ENCODE measurements at places on chromosomes 12 and 14. TPM values are rescaled to one million over a fixed set of nuclear protein-coding genes. Genes with fewer than 3 reads are reported as not detected.

Gene GPRC5D
- not detected for total RNA-seq

DNA sequence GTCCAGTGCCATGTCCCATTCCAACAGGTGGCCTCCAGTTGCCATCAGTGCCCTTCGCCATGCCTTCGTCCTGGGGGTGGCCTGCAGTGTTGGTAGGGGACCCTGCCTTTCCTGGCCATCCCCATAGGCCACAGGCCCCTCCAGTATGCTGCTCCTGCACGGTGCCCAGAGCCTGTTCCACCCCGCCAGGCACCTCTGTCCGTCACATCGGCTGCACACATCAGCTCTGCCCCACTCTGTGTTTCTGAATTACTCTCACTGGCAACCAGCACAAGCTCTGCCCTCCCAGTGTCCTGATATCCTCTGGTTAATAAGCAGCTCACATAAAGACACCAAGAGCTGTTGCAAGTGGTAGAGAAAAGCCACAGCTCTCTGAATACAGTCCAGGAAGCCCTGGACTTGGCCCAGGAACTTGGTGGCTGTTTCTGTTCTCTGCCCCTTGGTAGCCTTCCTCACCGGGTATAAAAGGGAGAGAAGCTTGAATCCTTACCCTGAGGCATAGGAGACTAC, 31.3 kb upstream of the ATP2A2 start:
- H3K27me3 ChIP-seq: no peaks in the 10 kb centered on the region
- no peak overlapping the region for H3K4me3 ChIP-seq
- no peak for DNase-seq
- H3K27ac ChIP-seq: no peak overlapping the region

Gene PLA2G1B
- total RNA-seq: not detected

DNA sequence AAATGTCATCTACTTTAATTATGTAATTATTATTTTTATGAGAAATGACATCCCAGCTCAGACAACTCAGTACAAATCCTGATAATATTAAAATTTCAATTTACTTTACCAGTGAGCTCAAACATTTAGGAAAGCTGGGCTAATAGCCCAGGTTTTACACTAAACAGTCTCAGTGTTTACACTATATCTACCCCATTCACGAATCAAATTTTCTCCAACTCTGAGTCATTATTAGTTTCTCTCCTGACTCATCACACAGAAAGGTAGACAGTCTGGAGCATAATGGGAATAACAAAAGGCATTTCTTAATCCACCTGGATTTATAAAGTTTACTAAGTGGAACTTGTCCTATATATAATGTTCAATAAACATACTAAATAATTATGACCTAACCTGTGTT, 5.7 kb downstream of the PAWR start:
- DNase-seq: no peak
- no peak overlapping the region for H3K27ac ChIP-seq
- no peak overlapping the region for H3K4me3 ChIP-seq
- H3K27me3 ChIP-seq: peaks cover 5% of the 10 kb centered on the region
- H3K36me3 ChIP-seq: no peaks in the 10 kb centered on the region

GRCh38 chr12:111063295-111064026, 143.1 kb upstream of the MYL2 start:
- H3K4me1 ChIP-seq: peaks cover 9% of the 10 kb centered on the region
- no peak overlapping the region for H3K27ac ChIP-seq
- DNase-seq: no peak
- H3K36me3 ChIP-seq: no peaks in the 10 kb centered on the region
- no peaks in the 10 kb centered on the region for H3K27me3 ChIP-seq

Gene RNASE3
- not detected for total RNA-seq

DNA sequence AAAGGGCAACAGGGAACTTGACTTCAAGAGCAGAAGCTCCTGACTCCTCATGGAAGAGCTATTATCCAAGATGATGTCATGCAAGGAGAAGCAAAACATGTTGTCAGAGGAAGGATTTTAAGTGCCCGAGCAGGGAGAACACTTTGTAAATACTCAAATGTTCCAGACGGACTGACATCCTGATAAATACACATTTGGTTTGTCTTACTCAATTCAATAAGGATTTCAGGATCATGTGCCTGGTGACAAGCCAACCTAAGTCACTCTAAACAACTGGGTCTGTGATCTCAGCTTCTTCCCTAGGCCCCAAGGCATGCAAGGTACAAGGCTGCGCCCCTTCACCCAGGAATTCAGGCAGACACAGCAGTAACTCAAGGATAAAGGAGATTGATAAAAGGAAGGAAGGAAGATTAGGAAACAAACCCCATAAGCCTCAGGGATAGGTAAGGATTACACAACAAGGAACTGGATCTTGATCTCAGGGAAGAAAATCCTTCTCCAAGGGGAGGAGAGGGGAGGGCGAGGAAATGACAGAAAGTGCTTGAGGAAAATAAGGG, 26.8 kb upstream of the CEBPE start:
- DNase-seq: no peak
- peak overlapping the region; percentile 32 for H3K27ac ChIP-seq
- H3K4me1 ChIP-seq: no peaks in the 10 kb centered on the region
- H3K27me3 ChIP-seq: no peaks in the 10 kb centered on the region
- no peaks in the 10 kb centered on the region for H3K36me3 ChIP-seq

DNA sequence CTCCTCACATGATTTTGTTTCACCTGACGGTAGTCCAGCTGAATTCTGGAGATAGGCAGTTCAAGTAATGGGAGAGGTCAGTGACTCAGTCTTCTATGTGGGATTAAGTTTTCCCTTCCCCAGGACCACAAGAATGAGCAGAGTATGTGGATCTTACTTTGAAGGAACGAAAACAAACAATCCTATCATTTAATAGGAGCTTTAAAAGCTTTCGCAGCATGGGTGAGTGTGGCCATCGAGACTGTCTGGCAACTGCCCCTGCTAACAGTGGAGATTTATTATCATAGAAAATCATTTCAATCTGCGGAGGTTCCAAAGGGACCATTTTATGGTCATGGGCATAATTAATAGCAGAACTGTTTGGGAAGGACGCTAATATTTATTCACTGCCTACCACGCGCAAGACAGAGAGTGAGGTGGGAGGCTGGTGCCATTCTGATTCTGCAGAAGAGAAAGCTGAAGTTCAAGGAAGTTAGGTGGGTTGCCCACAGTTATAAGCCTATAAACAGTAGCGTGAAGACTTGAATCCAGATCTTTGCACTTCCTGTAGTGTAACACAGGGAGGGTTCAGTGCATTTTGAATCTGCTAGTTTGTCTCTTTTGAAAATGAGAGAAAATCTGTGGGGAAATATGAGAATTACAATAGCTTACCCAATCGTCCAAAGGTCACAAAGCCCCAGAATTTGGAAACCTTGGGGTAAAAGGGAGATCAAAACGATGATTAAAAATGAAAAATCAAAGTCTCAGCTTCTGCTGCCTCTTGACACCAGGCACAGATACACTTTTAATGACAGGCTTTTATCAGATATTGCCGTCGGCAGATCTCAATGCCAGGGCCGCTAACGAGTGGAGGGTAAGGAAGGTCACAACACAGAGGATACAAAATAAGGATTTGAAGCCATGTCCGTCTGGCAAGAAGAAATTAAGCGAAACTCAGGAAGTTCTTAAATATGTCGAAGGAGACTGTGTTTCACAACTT, 209.6 kb downstream of the CRADD start:
- no peak overlapping the region for H3K4me3 ChIP-seq
- peak overlapping the region; percentile 12 for H3K27ac ChIP-seq
- no peaks in the 10 kb centered on the region for H3K4me1 ChIP-seq
- DNase-seq: no peak
- no peaks in the 10 kb centered on the region for H3K36me3 ChIP-seq

GRCh38 chr14:28902930-28903329, 136.3 kb downstream of the FOXG1 start:
- H3K4me1 ChIP-seq: no peaks in the 10 kb centered on the region
- no peaks in the 10 kb centered on the region for H3K36me3 ChIP-seq
- no peak for DNase-seq
- H3K4me3 ChIP-seq: no peak overlapping the region

GRCh38 chr12:129854591-129854990, 49.2 kb downstream of the TMEM132D start:
- no peaks in the 10 kb centered on the region for H3K27me3 ChIP-seq
- no peaks in the 10 kb centered on the region for H3K36me3 ChIP-seq
- no peak overlapping the region for H3K4me3 ChIP-seq
- no peak for DNase-seq
- no peaks in the 10 kb centered on the region for H3K4me1 ChIP-seq
- H3K27ac ChIP-seq: no peak overlapping the region

- peaks cover 61% of the 10 kb centered on the region for H3K27me3 ChIP-seq
- peak overlapping the region; percentile 31 for H3K27ac ChIP-seq
- peak overlapping the region; percentile 60 for H3K4me3 ChIP-seq
- peaks cover 36% of the 10 kb centered on the region for H3K4me1 ChIP-seq
Measured at GRCh38 chr14:21070610-21071224, 613 bp downstream of the ARHGEF40 start.

Gene EIF2S3B
- 2.2 TPM for total RNA-seq

DNA sequence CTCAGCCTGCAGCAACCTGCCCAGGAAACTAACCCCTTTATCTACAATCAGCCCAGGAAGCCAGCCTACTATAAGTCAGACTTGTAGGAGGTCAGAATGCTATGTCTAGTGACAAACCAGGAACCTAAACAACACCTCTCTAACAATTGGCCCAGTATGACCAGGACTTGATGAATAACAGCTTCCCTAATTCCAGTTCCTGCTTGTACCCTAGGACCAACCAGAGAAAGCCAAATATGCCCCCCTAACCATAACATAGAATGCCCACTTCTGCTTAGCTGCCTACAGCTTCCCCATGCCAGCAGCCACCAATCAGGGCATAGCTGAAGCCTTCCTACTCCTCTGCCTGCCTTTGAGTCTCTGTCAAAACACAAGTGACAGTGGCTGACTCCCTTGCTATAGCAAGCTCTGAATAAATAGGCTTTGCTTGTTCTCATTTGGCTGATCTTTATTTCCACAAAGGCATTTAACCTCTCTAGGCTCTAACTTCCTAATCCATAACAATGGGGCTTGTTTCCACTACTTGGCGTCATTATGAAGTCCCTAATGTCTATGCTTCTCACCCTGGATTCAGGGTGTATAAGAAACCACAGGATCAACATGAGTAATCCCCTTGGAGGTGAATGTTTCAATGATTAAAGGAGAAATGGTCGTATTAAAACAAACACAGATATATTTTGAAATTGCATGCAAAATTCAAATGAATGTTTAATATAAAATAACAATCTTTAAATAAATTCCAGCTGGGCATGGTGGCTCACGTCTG, 220.2 kb downstream of the ANO6 start:
- no peaks in the 10 kb centered on the region for H3K4me1 ChIP-seq
- no peaks in the 10 kb centered on the region for H3K27me3 ChIP-seq
- H3K36me3 ChIP-seq: no peaks in the 10 kb centered on the region
- no peak overlapping the region for H3K27ac ChIP-seq
- no peak overlapping the region for H3K4me3 ChIP-seq
- DNase-seq: no peak

- H3K27ac ChIP-seq: no peak overlapping the region
- H3K36me3 ChIP-seq: no peaks in the 10 kb centered on the region
- DNase-seq: no peak
- no peak overlapping the region for H3K4me3 ChIP-seq
- H3K27me3 ChIP-seq: no peaks in the 10 kb centered on the region
- peaks cover 45% of the 10 kb centered on the region for H3K4me1 ChIP-seq
Measured at GRCh38 chr12:4147031-4147481, 126.5 kb upstream of the CCND2 start.

- no peak overlapping the region for H3K27ac ChIP-seq
- DNase-seq: no peak
- peaks cover 60% of the 10 kb centered on the region for H3K4me1 ChIP-seq
- no peaks in the 10 kb centered on the region for H3K27me3 ChIP-seq
Measured at GRCh38 chr12:46459111-46459510, 86.5 kb upstream of the SLC38A2 start.

- H3K4me3 ChIP-seq: peak overlapping the region; percentile 56
- peaks cover 59% of the 10 kb centered on the region for H3K4me1 ChIP-seq
- peak; percentile 51 for DNase-seq
- H3K27ac ChIP-seq: peak overlapping the region; percentile 52
- H3K27me3 ChIP-seq: no peaks in the 10 kb centered on the region
- no peaks in the 10 kb centered on the region for H3K36me3 ChIP-seq
Measured at GRCh38 chr14:97977651-97978261, 1180.6 kb downstream of the VRK1 start.

DNA sequence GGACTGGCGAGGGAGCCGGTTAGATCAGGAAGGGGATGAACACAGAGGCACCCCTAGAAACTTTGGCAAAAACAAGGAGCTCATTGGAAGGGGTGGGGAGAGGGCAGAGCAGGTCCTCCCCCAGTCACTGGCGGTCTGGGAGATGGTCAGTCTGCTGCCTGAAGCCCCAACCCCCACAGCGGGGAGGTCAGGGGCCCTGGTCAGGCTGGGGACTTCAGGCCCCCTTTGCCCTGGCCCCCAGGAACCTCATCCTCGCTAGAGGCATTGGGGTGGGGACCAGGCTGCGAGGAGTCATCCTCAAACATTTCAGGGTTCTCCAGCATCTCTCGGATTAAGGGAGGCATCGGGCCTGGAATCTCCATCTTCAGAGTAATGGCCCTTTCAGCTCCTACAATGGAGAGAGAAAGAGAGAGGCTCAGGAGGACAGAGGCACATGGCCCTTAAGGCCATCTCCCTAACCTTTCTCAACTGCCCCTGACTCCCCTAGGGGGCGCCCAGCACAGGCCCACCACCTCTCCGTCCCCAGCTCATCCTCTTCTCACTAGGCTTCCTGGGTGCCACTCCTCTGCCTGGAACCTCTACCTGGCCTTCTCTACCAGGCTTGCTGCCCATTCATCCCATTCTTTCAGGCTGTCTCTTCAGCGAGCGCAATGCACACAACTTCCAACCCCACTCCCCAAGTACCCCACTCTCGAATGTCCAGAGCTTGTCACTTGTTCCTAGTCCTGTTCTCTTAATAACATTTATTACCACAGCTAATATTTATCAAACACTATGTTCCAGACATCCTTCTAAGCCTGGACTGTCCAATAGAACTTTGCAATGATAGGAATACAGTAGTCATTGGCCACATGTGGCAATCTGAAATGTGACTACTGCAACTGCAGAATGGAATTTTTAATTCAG, 4.7 kb upstream of the ITGB7 start:
- no peak overlapping the region for H3K27ac ChIP-seq
- H3K36me3 ChIP-seq: peaks cover 37% of the 10 kb centered on the region
- H3K4me3 ChIP-seq: no peak overlapping the region

GRCh38 chr14:54480830-54481562, 7.8 kb downstream of the GMFB start:
- H3K27me3 ChIP-seq: no peaks in the 10 kb centered on the region
- DNase-seq: no peak
- H3K36me3 ChIP-seq: peaks cover 6% of the 10 kb centered on the region
- H3K4me1 ChIP-seq: no peaks in the 10 kb centered on the region
- H3K4me3 ChIP-seq: no peak overlapping the region
